ENCODE measurements at places on chromosomes 1 and 21. TPM values are rescaled to one million over a fixed set of nuclear protein-coding genes. Genes with fewer than 3 reads are reported as not detected.

G0S2 gene
- total RNA-seq, result 185 TPM

BNIPL gene
- 0.09 TPM for total RNA-seq

SH2D1B gene
- total RNA-seq, result 0.33 TPM

CNR2 gene
- 0.28 TPM for total RNA-seq

GREM2 gene
- total RNA-seq, result 4.0 TPM

GATAD2B gene
- 4.9 TPM for total RNA-seq

NKAIN1 gene
- total RNA-seq, result not detected

ARHGEF10L gene
- total RNA-seq, result 26.3 TPM

PGLYRP4 gene
- not detected for total RNA-seq

GON4L gene
- 26.2 TPM for total RNA-seq

WDR64 gene
- 0.70 TPM for total RNA-seq

PODN gene
- total RNA-seq, result 10.8 TPM

LAD1 gene
- total RNA-seq, result 4.6 TPM

ARHGEF16 gene
- total RNA-seq, result 0.65 TPM

C1orf141 gene
- not detected for total RNA-seq

KISS1 gene
- not detected for total RNA-seq

OR2T35 gene
- not detected for total RNA-seq

FGR gene
- 7.8 TPM for total RNA-seq

MYBPH gene
- total RNA-seq, result 0.09 TPM

TMEM81 gene
- total RNA-seq, result 2.8 TPM

CAPN2 gene
- total RNA-seq, result 20.7 TPM

ZNF648 gene
- total RNA-seq, result 0.67 TPM

USF1 gene
- total RNA-seq, result 43.5 TPM

GPR161 gene
- total RNA-seq, result 1.1 TPM

GNAT2 gene
- total RNA-seq, result 0.17 TPM

SPRR1B gene
- not detected for total RNA-seq

TRIM67 gene
- under 0.01 TPM for total RNA-seq

NEXN gene
- 0.51 TPM for total RNA-seq

RYR2 gene
- total RNA-seq, result 0.75 TPM

DESI2 gene
- 14.4 TPM for total RNA-seq

COL8A2 gene
- total RNA-seq, result 0.37 TPM

SLC25A34 gene
- 0.79 TPM for total RNA-seq

CD34 gene
- total RNA-seq, result 1.5 TPM

XCL1 gene
- 0.33 TPM for total RNA-seq

CELA3A gene
- total RNA-seq, result not detected

CIART gene
- total RNA-seq, result 0.51 TPM

BTBD8 gene
- 1.8 TPM for total RNA-seq

VPS13D gene
- 68.3 TPM for total RNA-seq

CYP4A22 gene
- total RNA-seq, result 18.3 TPM
